ENCODE measurements at places on chromosomes 13 and 19. TPM values are rescaled to one million over a fixed set of nuclear protein-coding genes. Genes with fewer than 3 reads are reported as not detected.

The ZFP14 gene
- polyA plus RNA-seq: 4.7 TPM

The ZNF85 gene
- 14.0 TPM for polyA plus RNA-seq

The F7 gene
- polyA plus RNA-seq: not detected

The URAD gene
- polyA plus RNA-seq: not detected

The IGFL3 gene
- not detected for polyA plus RNA-seq

The TNNI3 gene
- not detected for polyA plus RNA-seq

The C2CD4C gene
- not detected for polyA plus RNA-seq

DNA sequence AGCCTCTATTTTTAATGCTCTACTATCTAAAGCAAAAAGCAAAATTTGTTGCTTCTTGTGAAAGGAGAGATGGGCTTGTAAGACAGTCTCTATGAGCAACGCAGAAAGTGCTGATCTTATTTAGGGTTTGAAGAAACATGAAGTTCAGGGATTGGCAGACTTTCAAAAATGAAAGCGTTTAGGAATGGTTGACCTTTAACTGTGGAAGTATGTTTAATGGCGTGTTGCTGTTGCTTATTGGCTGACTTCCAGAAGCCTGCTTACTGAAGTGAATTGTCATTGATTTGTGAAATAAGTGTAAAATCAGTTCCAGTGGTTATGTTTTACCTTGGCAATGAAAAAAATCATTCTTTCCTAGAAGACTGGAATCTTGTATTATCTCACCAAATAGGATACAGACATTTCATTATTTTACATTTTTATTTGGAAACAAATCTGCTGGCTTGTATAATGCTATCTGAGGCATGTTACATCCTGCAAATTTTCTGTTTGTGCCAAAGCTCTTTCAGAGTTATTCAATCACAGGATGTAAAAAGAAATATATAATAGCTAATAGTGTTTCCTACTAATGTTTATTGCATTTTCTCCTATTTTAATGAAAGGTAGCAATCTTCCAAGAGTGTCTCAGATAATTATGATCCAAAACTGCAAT, 221.3 kb upstream of the SLITRK6 start:
- no peaks in the 10 kb centered on the region for H3K4me1 ChIP-seq
- H3K27me3 ChIP-seq: no peaks in the 10 kb centered on the region
- no peak for DNase-seq
- H3K27ac ChIP-seq: no peak overlapping the region

DNA sequence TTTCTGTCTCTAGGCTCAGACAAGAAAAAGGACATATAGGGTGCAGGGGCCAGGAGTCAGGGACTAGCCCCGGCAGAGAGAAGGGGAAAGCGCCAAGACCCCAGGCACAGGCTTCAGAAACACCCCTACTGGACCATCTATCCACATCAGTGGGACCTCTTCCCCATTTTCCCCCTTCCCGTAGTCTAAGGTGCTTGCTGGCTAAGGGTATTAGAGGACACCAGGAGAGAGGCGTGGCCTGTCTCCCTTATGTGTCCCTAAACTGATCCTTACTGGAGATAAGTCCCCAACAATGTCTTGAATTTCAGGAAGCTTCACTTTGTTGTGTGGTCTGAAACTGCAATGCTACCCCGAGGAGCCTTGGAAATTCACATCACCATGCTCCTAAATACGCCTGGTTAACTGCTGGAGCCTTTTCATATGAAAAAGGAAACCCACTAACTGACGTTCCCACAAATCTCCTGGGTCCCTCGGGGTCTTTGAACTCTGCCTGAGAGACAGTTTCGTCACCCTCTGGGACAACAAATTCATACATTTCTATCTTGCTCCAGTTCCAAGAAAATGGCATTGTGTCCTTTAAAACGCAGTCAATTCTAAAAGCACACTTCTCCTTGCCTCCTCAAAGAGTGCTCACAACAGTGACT, 197.7 kb downstream of the COL4A1 start:
- no peaks in the 10 kb centered on the region for H3K4me1 ChIP-seq
- H3K27ac ChIP-seq: no peak overlapping the region
- no peaks in the 10 kb centered on the region for H3K36me3 ChIP-seq
- no peaks in the 10 kb centered on the region for H3K27me3 ChIP-seq
- DNase-seq: no peak

GRCh38 chr13:84661718-84662117, 779.4 kb upstream of the SLITRK1 start:
- no peak for DNase-seq
- no peak overlapping the region for H3K4me3 ChIP-seq
- no peaks in the 10 kb centered on the region for H3K36me3 ChIP-seq
- H3K4me1 ChIP-seq: no peaks in the 10 kb centered on the region
- no peaks in the 10 kb centered on the region for H3K27me3 ChIP-seq

DNA sequence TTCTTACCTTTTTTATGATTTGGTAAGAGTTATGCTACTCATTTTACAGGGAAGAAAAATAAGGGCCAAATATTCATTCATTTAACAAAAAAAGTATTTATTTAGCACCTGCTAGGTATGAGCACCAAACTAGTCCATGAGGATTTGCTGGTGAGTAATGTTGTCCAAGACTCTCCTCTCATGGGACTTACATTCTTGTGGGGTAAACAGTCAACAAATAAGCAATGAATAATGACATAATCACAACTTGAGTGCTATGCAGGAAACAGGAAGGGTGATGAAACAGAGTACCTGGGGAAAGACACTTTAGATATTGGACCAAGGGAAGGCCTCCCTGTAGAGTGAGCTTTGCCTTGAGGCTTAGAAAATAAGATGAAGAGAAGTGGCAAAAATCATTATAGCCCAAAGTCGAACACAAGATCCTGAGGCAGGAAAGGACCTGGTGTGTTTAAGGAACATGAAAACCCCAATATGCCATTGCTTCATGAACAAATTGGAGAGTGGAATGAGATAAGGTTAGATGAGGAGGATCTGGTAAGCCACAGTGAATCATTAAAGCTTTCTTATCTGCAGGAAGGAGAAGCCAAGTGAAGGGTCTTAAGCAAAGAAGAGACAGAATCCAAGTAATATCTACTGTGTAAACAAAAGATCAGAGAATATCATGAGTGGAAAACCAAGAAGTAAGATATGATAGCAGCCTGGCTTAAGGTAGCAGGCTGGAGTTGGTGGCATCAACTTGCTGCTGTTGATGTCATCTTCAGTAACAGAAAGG, 294.5 kb upstream of the NBEA start:
- no peak overlapping the region for H3K4me3 ChIP-seq
- H3K27me3 ChIP-seq: no peaks in the 10 kb centered on the region
- no peak for DNase-seq
- H3K27ac ChIP-seq: no peak overlapping the region
- H3K36me3 ChIP-seq: no peaks in the 10 kb centered on the region

GRCh38 chr13:66689037-66689619, 541.0 kb downstream of the PCDH9 start:
- H3K27ac ChIP-seq: no peak overlapping the region
- no peaks in the 10 kb centered on the region for H3K36me3 ChIP-seq
- H3K27me3 ChIP-seq: no peaks in the 10 kb centered on the region
- H3K4me3 ChIP-seq: no peak overlapping the region
- DNase-seq: no peak

DNA sequence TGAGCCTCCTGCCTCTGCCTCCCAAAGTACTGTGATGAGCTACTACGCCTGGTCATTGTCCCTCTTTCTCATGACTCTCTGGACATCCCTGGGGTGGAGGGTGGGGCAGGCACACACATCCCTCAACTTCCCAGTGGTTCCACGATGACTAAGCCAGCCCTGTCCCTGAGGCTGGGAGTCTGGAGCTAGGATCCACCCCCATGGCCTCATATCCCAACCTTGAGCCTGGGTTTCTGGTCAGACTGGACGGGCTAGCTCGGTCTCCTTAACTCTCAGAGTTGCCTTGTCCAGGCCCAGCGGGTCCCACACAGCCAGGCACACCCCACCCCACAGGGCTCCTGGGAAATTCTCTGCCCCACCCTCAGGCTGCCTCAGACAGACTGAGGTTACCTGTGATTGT, 19.6 kb downstream of the IER2 start:
- H3K27ac ChIP-seq: peak overlapping the region; percentile 90
- H3K4me1 ChIP-seq: peaks cover 75% of the 10 kb centered on the region
- H3K36me3 ChIP-seq: no peaks in the 10 kb centered on the region
- DNase-seq: no peak
- no peaks in the 10 kb centered on the region for H3K27me3 ChIP-seq

DNA sequence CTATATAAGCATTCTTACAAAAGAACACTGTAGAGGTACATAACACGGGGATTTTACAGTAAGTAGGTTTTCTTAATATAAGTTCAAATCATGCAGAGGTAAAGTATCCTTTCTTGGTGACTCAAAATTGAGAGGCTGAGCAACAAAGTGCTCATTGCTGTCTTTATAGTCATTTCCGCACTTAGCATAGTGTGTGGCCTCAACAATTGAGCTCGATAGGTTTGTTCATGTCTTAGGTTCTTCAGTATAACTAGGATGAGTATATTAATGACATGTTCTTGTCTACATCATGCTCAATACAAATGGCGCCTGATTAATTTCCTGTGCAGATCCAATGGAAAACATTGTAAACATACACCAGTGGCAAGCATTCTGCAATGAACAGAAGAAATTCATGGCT, 1.4 kb downstream of the WDFY2 start:
- no peak for DNase-seq
- H3K4me3 ChIP-seq: peak overlapping the region; percentile 95
- H3K36me3 ChIP-seq: peaks cover 10% of the 10 kb centered on the region
- peaks cover 17% of the 10 kb centered on the region for H3K4me1 ChIP-seq

DNA sequence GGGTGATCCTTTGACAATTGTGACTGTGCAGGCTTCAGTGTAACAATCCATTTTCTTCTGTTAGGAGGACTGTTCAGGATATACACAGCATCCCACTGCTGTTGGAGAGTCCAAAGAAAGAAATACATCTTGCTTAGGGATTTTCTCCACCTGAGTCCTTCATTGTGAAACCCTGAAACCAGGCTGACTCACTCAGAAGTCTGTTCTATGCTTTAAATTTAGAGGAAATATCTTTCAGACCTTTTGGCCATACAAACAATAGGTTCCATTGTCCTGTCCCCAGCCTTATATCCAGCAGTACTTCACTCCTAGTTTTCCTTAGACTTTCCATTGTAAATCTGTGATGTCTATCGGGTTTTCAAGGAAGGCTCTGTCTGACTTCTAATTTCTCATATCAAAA, 379.1 kb downstream of the SUCLA2 start:
- no peaks in the 10 kb centered on the region for H3K4me1 ChIP-seq
- no peak overlapping the region for H3K4me3 ChIP-seq
- DNase-seq: no peak
- no peak overlapping the region for H3K27ac ChIP-seq
- no peaks in the 10 kb centered on the region for H3K27me3 ChIP-seq

GRCh38 chr19:867301-867793, 7.9 kb downstream of the CFD start:
- DNase-seq: no peak
- peaks cover 25% of the 10 kb centered on the region for H3K4me1 ChIP-seq

GRCh38 chr13:61039302-61039701, 376.3 kb downstream of the PCDH20 start:
- no peak overlapping the region for H3K27ac ChIP-seq
- H3K36me3 ChIP-seq: no peaks in the 10 kb centered on the region
- H3K4me1 ChIP-seq: no peaks in the 10 kb centered on the region
- DNase-seq: no peak
- H3K4me3 ChIP-seq: no peak overlapping the region

DNA sequence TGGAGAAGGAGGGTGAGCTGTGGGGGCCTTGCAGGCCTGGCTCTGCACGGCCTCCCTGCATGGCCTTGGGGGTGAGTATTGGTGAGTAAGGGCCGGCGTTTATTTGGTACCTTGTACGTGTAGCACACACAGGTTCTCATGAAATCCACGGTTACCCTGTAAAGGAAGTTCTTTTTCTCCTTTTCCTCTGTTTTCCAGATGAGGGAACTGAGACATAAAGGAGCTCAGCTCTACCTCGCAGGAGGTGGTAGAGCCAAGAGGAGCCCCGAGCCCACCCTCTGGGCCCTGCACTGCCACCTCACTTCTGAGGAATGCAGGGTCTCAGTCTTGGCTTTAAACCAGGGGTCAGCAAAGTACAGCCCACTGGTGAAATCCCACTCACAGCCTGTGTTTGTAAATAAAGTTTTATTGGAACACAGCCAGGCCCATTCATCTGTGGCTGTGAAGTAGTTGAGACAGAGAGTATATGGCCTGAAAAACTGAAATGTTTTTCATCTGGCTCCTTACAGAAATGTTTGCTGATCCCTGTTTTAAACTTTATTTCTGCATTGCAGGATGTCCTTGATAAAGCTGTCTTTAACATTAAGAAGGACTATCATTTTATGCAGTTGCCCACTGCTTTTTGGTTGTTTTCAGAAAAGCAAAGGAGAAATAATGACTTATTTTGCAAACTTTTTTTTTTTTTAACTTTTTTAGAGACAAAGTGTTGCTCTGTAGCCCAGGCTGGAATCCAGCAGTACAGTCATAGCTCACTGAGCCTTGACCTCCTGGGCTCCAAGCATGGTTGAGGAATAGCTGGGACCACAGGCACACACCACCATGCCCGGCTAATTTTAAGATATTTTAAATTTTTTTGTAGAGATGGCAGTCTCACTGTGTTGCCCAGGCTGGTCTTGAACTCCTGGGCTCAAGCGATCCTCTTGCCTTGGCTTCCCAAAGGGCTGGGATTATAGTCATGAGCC, 6.4 kb downstream of the EPN1 start:
- DNase-seq: no peak
- H3K4me3 ChIP-seq: no peak overlapping the region
- no peak overlapping the region for H3K27ac ChIP-seq
- H3K27me3 ChIP-seq: no peaks in the 10 kb centered on the region

DNA sequence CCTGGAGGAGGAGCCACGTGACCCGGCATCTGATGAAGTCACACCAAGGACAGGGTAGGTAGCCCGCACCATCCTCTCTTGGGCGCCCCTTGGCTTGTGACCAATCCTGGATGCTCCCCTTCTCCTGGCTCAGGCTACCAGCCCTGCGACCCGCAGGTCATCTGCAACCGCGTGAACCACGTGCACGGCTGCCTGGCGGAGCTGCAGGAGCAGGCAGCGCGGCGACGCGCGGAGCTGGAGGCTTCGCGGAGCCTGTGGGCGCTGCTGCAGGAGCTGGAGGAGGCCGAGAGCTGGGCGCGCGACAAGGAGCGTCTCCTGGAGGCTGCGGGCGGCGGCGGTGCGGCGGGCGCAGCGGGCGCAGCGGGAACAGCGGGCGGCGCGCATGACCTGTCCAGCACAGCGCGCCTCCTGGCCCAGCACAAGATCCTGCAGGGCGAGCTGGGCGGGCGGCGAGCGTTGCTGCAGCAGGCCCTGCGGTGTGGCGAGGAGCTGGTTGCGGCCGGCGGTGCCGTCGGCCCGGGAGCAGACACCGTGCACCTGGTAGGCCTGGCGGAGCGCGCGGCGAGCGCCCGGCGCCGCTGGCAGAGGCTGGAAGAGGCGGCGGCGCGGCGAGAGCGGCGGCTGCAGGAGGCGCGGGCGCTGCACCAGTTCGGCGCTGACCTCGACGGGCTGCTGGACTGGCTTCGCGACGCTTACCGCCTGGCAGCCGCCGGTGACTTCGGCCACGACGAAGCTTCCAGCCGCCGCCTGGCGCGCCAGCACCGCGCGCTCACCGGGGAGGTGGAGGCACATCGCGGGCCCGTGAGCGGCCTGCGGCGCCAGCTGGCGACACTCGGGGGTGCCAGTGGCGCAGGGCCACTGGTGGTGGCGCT, 45.9 kb downstream of the SPTBN4 start:
- DNase-seq: no peak
- no peaks in the 10 kb centered on the region for H3K36me3 ChIP-seq

Measured in naive thymus-derived CD4-positive, alpha-beta T cell (primary cell).